Activated naive CD4-positive, alpha-beta T cell treated with anti-CD3 and anti-CD28 coated beads, Interleukin-2, amount 50 U/mL, for 72 hours (primary cell): ENCODE measurements at places on chromosomes 7 and 10. TPM values are rescaled to one million over a fixed set of nuclear protein-coding genes. Genes with fewer than 3 reads are reported as not detected.

GRCh38 chr10:61448841-61449600 lies 4.2 kb downstream of the TMEM26 start:
- DNase-seq, result no peak

TMEM130 gene
- total RNA-seq, result not detected

GRCh38 chr7:155145477-155146255 lies 75.5 kb downstream of the HTR5A start:
- no peak for DNase-seq

PGAM2 gene
- total RNA-seq, result 1.0 TPM

OAT gene
- total RNA-seq, result 24.2 TPM

DNA sequence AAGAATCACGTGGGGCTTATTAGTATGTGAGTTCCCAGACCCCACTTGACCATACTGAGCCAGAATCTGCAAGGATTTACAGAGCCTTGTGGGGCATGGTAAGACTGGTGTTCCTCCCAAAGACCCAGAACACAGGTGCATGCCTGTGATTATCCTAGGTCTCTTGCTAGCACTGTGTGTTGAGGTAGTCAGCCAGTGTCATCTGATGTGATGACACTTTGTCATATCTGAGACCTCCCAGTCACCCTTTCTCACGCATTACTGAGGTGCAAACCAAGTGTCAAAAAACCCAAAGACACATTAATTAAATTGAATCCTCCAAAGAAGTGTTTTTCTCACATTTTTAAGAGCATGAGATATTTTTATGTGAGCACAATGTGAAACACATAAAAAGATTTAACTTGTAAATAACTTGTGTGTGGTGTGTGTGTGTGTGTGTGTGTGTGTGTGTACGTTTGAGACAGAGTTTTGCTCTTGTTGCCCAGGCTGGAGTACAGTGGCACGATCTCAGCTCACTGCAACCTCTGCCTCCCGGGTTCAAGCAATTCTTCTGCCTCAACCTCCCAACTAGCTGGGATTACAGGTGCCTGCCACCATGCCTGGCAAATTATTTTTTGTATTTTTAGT lies 162.0 kb upstream of the PRPS1L1 start:
- DNase-seq, result no peak
